ENCODE measurements at places on chromosomes 12 and 14.

- DNase-seq: no peak
Observed at GRCh38 chr14:22641846-22642245, 2.3 kb downstream of the OR6J1 start.

GRCh38 chr14:57725399-57726077 lies 140.4 kb downstream of the SLC35F4 start:
- peak; percentile 38 for DNase-seq

DNA sequence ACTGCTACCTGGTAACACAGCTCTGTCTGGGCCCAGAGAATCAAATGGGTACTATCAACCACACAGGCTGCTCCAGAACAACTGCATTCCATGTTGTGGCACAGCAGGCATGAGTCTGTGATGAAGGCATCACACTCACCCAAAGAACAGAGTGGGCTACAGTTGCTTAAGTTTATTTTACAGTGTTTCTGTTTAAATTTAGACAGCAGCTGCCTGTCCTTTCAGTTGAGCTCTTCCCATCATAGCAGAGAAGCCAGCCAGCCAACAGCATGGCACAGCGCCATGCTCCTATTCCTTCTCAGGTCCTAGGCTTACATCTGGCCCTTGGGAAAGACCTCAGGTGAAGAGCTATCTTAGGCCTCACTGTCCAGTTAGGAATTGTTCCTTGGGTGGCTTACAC lies 147.0 kb upstream of the FRMD6 start:
- DNase-seq: no peak

DNA sequence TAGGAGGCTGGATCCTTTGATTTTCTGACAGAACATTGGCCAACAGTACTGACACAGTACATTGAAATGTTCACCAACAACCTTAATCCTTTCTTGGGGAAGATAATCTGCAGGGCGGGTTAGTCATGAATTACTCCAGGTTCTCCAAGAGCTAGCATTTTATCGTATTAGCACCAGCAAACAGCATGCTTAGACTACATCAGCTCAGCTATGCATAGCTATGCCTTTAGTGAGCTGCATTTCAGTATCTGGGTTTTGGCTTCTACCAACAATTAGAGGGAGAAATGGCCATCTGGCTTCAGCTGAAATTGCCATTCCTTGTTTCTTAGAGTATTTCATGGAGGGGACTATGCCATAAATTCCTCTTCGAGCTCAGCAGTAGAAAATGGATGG lies 33.8 kb downstream of the SAMD4A start:
- DNase-seq: peak; percentile 69

DNA sequence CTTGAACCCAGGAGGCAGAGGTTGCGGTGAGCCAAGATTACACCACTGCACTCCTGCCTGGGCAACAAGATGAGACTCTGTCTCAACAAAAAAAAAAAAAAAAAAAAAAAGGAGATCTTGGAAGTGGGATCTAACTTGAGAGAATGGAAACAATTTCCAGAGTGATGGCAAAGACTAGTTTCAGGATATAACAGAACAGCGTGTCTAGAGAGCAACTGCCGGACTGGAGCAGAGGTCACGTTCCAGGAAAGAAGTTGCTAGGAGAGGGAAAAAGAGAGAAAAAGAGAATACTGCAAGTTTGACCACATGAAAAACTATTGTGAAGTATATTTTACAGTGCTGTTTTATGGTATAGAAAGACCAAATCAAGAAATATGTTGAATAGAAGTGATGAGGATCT lies 118.0 kb downstream of the MON2 start:
- no peak for DNase-seq

- DNase-seq: no peak
Observed at GRCh38 chr14:104496095-104496494, 83.5 kb upstream of the C14orf180 start.
